ENCODE measurements at places on chromosomes 16 and 17.

DNA sequence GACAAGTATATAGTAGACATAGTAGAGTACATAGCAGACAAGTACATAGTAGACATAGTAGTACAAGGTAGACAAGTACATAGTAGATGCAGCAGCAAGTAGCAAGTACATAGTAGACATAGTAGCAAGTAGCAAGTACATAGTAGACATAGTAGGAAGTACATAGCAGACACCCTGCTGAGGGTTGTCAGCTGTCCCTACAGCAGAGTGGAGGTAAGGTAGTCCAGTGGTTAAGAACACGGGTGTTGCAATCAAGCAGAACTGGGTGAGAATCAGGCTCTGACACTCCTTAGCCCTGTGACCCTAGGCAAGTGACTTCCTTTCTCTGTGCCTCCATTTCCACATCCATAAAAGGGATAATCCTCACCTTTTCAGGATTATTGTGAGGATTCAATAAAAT is 94.7 kb downstream of the NOG start:
- DNase-seq = no peak

- DNase-seq = no peak
These were observed 190.9 kb downstream of the HS3ST3A1 start for GRCh38 chr17:13410874-13411273.

GRCh38 chr17:73304438-73304837 is 7.4 kb downstream of the CDC42EP4 start:
- no peak for DNase-seq

DNA sequence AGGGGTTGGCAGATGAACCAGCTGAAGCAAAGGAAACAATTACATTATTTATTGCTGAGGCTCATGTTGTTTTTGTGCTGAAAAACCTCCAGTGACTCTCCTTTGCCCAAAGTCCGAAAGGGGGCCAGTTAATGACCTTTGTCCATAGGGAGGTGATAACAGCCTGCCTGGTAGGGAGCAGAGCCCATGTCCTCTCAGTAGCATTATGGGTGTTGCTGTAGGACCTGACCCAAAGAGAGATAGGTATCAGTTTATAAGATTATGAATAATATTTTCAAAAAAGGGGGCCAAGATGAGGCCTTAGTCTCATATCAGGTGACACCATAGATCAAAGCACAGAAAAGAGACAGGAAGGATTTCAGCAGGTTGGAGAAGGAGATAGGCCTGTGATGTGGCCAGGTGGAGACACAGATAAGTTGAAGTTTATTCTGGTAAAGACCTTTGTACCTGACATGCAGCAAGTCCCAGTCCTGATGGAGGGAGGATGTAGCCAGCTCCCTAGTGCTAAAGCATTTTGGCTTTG is 55.1 kb downstream of the CENPV start:
- DNase-seq = no peak

GRCh38 chr17:560432-560873 is 154.2 kb downstream of the VPS53 start:
- no peak for DNase-seq

DNA sequence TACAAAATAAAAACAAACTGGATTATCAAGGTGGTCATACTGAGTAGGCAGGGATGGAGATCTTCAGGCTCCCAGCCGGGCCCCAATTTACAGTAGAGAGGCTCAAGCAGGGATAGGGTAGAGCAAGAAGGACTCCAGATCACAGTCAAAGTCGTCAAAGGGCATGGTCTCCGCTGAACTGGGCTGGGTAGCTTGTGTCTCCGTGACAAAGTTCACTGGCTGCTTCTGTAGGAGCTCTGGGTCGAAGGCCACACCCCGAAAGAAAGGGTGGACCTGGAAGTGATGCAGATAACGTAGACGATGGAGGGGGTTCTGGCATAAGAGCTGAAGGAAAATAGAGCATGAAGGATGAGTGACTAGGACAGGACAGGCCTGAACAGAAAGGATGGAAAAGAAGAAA is 3.6 kb downstream of the RSKR start:
- DNase-seq = no peak

- DNase-seq = no peak
These were observed 55.4 kb downstream of the SOCS1 start for GRCh38 chr16:11200592-11200991.

DNA sequence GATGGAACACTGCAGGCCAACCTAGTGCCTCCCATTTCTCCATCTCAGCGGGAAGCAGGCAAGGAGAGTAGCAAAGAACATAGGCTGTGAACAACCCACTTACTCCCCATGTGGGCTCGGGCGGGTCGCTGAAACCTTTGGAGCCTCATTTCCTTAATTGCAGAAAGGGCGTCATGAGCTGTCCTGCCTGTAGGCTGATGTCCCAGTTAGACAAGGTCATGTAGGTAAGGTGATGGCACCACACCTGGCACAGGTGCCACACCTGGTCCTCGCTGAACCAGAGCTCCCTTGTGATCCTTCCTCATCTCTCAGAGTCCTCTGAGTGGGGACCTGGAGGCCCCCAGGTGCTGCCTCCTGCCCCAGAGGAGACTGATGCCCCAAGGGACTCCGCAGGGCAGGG is 22.9 kb downstream of the ABCC3 start:
- no peak for DNase-seq
